Cardiac ventricle fibroblast (primary cell): ENCODE measurements at places on chromosomes 11 and 22. TPM values are rescaled to one million over a fixed set of nuclear protein-coding genes. Genes with fewer than 3 reads are reported as not detected.

The DMC1 gene
- total RNA-seq = 0.06 and 0.10 TPM in 2 replicates

The HSPB2 gene
- total RNA-seq = 0.94 and 2.0 TPM in 2 replicates

The GNG3 gene
- total RNA-seq = not detected in 2 replicates

The IL18BP gene
- total RNA-seq = 1.7 and 9.0 TPM in 2 replicates

The CALCA gene
- not detected in 2 replicates for total RNA-seq

The C11orf16 gene
- not detected in 2 replicates for total RNA-seq
